ENCODE measurements at places on chromosomes 16 and 17. TPM values are rescaled to one million over a fixed set of nuclear protein-coding genes. Genes with fewer than 3 reads are reported as not detected.

Gene MMP25
- total RNA-seq, result 22.7 TPM

Gene CLEC10A
- total RNA-seq, result 7.7 TPM

Gene ABCA6
- total RNA-seq, result 32.0 TPM

Gene PRCD
- 8.2 TPM for total RNA-seq

DNA sequence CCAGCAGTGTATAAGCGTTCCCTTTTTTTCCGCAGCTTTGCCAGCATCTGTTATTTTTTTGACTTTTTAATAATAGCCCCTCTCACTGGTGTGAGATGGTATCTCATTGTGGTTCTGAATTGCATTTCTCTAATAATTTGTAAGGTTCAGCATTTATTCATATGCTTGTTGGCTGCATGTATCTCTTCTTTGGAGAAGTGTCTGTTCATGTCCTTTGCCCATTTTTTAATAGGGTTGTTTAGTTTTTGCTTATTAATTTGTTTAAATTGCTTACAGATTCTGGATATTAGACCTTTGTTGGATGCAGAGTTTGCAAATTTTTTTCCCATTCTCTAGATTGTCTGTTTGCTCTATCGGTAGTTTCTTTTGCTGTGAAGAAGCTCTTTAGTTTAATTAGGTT lies 26.9 kb downstream of the PHKB start:
- DNase-seq, result no peak

GRCh38 chr17:73313526-73314127 lies 1.8 kb upstream of the CDC42EP4 start:
- DNase-seq, result no peak

DNA sequence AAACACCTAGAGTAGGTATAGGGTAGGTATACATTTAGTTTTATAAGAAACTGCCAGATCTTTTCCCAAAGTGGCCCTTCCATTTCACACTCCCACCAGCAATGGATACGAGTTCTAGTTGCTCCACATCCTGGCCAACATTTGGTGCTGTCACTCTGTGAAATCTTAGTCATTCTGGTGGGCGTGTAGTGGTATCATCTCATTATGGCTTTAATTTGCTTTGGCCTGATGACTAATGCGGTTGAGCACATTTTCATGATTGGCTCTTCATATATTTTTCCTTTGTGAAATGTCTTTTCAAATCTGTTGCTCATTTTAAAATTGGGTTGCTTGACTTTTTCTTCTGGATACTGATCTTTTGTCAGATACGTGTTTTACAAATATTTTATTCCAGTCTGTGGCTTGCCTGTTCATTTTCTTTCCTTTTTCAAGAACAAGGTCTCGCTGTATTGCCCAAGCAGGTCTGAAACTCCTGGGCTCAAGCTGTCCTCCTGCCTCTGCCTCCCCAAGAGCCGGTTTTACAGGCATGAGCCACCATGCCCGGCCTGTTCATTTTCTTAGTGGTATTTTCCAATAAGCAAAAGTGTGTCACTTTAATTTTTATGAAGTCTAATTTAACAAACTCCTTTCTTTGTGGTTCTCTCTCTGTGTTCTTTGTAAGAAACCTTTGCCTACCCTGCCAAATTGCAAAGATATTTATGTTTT lies 192.4 kb downstream of the SEC14L1 start:
- DNase-seq, result no peak

DNA sequence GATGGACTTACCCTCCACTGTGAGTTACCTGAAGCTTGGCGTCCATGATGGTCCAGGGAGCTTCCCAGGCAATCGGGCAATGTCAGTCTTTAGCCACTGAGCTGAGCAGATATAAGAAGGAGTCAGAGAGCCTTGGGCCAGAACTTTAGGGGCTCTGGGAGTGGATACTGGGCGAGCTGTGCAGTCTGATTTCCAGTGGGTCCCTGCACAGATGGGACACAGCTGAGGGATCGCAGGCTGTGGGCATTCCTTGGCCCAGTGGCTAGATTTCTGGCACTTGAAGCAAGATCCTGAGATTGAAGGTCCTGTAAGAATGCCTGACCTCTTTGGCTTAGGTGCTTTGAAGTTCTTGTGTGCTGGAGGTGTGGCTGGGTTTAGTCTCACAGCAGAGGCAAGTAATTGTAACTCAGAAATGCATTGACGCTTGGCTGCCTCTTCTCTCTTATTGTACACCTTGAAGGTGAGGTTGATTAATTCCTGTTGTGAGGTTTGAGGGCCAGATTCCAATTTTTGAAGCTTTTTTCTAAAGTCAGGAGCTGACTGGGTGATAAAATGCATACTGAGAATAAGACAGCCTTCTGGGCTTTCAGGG lies 2283.8 kb downstream of the TP53TG3F start:
- no peak for DNase-seq

DNA sequence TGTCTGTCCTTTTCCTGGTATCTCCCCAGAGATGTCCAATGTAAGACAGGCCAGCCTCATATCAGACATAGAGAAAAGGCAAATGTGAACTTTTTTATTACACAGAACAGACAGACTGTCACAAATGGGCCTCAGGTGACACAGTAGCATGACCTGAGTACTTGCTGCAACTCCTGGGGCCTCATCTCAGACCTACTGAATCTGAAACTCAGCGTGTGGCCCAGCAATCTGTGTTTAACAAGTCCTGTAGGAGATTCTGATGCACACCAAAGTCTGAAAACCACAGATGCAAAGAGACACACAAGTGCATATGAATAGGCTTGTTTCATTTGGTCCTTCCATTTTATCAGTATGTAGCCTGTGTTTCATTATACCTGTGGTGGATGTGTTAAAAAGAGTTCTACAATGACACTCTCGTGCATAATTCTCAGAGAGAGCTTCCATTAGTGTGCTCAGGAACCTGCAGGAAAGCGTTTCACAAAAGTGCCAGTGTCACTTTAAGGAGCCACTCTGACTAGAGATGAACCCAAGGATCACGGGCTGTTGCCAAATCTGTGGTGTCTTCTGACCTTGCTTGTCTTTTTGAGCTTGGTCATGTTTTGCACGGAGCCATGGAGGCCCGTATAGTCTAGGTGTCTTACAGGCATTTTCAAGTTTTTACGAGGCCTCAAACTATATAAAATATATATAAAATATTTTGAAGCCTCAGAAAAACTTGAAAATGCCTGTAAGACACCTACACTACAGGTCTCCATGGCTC lies 33.8 kb upstream of the NF1 start:
- no peak for DNase-seq

- no peak for DNase-seq
Measured at GRCh38 chr17:45895304-45895968, 1.1 kb downstream of the MAPT start.

DNA sequence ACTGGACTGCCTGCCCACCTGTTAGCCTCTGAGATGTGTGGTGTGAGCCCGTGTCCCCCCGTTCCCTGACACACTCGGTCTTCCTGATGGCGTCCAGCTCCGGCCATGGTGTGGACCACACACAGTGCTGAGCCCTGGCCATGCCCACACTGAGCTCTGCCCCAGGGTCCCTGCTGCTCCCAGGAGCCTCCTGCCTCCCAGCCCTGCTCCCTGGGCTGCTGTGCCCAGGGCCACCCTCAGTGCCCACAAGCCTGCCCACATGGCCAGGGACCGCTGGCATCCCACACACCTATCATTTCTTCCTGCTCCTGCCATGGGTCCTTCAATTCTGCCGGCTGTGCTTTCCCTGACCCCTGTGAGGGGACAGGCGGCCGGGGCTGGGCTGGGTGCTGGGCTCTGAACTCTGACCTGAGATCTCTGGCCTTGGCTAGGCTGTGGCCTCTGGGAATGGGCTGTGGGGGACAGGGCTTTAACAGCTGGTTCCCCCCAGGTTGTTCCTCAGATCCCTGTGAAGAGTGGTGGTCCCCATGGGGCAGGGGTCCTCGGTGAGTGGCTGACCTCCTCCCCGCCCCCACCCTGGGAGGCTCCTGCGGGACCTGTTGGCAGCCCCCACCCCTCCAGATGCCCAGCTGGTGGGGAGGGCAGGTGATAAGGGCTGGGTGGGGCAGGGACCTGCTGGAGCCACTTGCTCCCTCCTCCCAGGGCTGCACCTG lies 4.0 kb downstream of the CEMP1 start:
- peak; percentile 46 for DNase-seq

DNA sequence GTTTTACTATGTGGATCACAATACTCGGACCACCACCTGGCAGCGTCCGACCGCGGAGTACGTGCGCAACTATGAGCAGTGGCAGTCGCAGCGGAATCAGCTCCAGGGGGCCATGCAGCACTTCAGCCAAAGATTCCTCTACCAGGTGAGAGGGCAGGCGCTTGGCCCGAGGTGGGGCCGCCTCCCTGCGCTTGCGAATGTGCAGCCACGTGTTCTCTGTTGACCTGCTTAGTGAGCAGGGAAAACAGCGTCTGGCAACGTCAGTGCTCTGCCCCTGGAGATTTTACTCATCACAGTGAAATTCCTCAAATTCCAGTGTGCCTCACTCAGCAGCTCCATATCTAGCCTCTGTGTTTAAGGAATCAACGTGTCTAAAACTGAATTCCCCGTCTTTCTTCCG lies 33.4 kb upstream of the CLEC18A start:
- DNase-seq, result peak; percentile 52

DNA sequence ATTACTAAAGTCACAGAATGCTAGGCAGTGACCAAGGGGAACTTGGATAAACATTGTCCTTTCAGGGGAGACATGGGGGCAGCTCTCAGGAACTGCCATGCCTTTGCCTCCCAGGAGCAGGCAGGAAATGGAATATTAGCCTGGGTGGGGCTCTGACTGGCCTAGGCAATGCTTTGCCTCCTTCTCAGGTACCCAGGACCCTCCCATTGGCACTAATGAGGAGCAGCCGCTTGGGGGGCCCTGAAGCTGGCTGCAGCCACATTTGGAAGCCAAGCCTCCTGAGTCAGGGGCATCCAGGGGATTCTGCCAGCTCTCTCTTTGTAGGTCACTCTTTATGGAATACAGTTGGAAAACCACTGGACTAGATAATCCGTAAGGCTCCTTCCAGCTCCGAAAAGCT lies 5.5 kb downstream of the CPSF4L start:
- DNase-seq, result no peak

DNA sequence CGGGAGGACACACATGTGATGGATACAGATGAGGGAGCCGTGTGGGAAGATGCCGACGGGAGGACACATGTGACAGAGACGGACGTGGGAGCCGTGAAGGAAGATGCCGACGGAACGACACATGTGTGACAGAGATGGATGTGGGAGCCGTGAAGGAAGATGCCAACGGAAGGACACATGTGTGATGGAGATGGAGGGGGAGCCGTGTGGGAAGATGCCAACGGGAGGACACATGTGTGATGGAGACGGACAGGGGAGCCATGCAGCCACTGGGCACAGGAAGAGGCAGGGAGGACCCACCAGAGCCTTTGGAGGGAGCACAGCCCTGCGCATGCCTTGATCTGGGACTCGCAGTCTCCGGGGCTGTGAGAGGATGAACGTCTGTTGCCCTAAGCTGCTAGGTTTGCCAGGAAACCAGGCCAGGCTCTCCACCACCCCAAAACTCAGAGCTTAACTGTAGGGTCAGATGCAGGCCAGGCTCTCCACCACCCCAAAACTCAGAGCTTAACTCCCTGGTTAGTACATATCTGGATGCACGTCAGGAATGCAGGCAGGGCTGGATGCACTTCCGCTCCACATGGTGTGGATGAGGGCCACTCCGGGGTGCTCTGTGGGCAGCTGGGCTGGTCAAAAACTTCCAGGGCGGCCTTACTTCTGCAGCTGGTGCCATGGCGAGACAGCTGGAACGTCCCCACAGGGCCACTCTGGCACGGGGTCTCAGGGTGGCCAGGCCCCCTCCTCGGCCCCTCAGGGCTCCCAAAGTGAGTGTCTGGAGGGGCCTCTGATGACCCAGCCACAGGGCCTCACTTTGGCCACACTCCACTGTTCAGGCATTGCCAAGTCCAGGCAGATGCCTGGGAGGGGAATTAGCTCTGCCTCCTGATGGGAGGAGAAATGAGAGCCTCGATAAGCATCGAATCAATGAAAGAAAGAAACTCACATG lies 47.7 kb upstream of the ZNF469 start:
- no peak for DNase-seq

DNA sequence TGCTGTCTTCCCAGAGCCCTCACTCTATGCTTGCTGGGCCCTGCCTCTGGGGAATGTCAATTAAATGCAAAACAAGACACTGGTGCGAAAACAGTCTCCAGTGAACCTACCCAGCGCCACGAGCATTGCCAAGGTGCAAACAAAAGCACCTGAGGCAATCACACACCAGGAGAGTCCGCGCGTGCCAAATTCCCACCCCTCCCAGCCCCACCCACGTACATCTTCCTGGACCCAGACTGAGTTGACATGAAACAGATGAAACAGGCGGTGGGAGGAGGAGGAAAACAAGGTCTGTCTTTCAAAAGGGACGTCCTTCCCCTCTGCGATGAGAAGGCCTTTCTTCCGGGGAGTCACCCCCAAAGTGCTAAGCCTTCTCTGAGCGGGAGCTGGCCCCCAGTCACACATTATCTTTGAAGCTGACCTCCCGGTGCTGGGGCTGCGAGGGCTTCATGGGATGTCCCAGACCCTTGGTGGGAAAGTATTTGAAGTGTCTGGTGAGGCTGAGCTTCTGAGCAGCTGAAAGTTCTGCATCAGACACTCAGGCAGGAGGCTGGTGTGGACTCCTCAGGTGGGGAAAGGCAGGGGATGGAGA lies 200.4 kb downstream of the AXIN2 start:
- no peak for DNase-seq

DNA sequence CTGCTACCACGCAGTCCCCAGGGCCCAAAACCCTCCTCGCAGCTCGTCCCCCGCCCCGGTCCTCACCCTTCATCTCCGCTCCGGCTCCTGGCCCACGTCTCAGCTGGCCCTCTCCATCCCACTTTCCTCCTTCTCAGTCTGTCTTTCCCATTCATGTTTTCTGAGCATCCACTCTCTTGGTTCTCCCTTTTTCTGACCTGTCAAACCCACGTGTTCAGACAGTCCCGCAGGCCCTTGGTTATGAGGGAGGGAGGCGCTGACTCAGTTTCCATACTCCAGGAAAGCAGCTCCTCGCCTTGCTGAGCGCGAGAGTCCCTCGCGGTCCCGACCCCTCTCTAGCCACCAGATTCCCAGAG lies 392 bp upstream of the HID1 start:
- DNase-seq, result no peak

DNA sequence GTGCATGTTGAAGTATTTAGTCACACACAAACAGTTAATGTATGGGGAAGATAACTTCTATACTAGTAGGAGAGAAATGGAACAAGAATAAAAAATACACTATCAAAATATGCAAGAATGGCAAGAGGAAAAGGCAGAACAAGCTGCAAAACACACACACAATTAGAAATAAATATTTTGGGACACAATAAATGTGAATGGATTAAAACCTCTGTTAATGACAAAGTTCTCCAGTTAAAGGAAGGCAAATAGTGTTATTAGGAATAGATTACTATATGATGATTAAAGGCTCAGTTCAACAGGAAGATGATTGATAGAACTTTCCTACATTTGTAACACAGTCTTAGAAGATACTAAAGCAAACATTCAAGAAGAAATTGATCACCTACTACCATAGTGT lies 106.3 kb upstream of the ZNF750 start:
- DNase-seq, result no peak
